AG09309 (cell line): ENCODE measurements at places on chromosomes 7 and 10.

DNA sequence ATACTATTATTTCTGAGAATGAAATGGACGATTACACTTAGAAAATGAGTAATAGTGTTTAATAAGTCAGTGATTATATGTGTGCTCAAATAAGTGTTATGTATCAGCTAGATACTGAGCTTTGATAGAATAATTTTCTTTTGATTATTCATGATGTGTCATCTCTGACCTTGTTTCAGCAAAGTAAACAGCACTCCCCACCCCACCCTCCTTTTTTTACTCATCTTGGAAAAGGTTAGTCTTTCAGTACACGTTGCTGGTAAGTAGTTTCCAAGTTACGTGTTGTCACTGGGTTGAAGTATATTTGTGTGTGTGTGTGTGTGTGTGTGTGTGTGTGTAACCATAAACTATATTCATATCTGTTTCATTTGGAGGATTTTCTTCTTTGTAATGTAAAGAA, 84.1 kb downstream of the GNAI1 start:
- peak; percentile 31 for DNase-seq

DNA sequence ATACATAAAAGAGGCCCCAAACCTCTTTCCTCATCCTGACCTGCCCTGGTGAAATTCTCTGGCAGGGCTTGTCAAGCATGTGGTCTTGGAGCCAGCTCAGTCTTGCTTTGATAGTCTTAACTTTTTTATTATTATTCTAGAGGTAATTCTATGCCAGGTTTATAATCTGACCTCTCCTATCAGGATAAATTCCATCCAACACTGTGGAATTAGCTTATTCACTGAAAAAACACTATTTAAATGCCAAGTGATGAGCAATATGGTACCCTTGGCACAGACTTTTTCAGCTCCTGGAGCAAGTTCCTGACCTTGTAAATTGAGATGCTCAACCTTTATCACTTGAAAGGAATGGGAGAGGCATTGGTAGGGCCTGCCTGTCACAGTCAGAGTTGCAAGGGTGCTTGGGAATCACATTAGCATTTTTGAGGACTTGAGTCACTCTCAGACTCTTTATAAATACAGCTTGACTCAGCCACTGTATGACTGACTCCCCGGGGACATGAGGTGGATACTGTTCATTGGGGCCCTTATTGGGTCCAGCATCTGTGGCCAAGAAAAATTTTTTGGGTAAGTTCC, at the start of gene CPA4:
TSS of gene CPA4 (plus strand) at position 480 of the 576 bp plus-strand sequence. CDS start at position 500, 20 bp downstream.
- DNase-seq, result peak; percentile 97

GRCh38 chr7:30771880-30772425, 736 bp downstream of the MINDY4 start:
- DNase-seq, result no peak

GRCh38 chr7:91949221-91950009, 8.8 kb downstream of the AKAP9 start:
- DNase-seq, result no peak

DNA sequence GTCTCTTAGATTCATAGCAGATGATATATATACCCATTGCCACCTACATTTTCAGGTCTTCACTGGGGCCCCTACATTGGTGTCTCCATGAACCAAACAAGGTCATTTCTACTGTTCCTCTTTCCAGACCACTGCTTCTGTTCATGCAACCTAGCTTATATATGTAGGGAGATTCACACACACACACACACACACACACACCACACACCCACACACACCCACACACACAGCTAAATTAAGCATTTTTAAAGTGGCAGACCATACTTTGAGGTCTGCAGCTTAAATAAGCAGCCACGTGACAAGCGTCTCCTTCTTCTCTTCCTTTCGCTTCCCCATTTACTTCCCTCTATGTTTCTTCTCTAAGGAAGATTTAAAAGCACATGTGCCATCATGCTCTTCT, 70.0 kb upstream of the CC2D2B start:
- DNase-seq, result no peak

DNA sequence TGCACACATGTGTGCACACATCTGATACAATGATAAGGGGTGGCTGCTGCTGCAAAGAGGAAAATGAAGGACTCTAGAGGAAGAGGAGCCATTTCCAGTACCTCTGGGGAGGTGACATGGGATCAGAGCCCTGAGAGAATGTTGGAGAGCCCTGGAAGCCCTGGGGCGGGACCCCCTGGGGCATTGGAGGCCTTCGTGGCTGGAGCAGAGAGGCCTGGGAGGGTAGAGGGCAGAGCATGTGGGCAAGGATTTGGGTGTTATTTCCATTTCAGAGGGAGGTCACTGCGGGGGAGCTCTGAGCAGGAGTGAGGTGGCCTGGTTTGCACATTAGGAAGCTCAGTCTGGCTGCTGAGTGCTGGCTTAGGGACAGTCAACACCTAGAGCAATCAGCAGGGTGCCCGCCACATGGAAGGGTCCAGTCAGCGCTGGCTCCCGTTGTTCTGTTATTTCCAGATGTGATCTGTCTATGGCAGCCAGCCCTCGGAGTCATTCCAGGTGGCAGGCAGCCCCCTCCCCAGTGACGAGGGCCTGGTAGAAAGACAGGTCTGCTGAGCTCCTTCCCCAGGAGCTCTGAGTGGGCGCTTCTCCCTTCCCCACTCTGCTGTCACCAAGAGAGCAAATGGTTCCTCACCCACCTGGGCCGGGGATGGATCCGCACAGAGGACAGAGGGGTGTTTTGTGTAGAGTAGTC, 24.1 kb upstream of the BTBD16 start:
- no peak for DNase-seq

GRCh38 chr7:22672846-22673680, 53.9 kb upstream of the IL6 start:
- DNase-seq, result no peak

DNA sequence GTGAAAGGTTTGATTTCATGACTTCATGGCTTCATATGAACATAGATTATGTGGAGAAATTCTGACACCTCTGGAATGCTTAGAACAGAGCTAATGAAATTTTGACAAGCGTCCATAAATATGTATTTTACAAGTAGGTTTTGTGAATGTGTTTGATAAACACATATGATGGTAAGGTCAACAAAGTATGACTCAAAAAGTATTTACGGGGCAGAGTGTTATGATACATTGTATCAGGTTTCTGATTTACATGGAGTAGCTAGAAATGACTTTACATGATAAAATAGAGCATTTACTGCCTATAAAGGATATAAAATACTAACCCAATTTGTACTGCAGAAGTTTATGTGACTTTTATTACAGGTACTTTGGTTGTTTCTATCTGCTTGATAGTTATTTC, 206.3 kb downstream of the MDFIC start:
- no peak for DNase-seq

GRCh38 chr7:117871401-117871777, 1.9 kb downstream of the CTTNBP2 start:
- DNase-seq, result no peak

- DNase-seq, result no peak
Observed at GRCh38 chr7:98287486-98287959, 6.0 kb downstream of the BRI3 start.

- no peak for DNase-seq
Observed at GRCh38 chr7:44891372-44891771, 6.0 kb upstream of the PURB start.

DNA sequence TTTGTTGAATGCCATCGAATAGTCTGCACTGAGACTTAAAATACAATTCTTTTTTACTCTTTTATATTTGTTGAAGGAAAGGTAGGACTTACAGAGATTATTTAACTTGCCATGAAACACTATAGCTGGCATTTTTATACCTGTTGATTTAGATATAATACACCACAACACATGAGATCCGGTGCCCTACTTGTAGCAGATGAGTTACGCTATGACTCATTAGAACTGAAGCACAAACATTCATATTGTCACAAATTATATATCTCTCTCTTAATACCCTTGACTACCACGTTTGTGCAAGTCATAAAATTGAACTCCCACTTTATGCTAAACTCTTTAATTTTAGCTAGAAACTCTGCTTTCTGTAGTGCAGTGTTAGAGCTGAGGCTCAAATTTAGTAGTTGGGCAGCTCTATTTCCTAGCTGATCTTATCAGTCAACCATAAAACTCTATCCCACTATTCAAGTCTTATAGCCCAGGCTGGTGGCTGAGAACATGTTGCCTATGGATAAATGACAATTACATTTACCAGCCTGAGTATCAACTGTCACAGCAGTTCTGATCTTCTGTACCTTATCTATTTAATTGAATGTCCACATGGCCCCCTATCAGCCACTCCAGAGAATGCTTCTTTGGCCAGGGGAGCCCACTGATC, 137.4 kb upstream of the SEMA3D start:
- no peak for DNase-seq

DNA sequence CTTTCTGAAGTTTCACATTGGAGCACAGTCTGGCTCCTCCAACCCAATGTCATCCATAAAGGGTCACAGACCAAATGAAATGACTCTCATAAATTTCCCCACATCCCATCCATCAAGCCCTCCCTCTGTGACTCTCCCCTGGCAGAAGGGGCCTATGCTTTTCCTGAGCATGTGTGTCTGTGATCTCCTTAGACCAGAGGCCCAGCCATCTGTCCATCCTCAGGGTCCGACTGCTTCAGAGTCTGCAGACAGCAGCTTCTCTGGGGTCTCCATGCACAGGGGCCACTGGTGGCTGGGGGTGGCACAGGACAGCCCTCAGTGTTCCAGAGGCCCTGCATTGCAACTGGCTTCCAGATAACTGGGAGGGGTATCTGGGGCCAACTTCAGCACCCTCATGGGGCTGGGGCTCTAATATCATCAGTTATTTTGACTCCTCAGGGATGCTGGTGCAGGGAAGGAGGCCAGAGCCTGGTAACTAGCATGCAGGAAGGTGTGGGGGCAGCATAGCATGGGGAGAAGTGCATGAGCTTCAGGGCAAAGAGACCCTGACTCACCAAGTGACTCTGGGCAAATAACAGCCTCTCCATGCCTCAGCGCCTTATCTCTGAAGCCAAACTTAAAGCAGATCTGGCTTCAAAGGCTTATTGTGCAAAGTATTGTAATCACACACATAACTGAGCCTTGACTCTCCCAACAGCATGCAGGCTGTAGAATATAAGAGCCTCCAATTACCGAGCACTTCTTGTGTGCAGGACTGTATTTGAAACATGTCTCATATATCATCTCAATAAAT, 266.9 kb downstream of the GRID1 start:
- no peak for DNase-seq

- DNase-seq, result no peak
Observed at GRCh38 chr10:93193906-93194305, 120.2 kb downstream of the CYP26A1 start.

DNA sequence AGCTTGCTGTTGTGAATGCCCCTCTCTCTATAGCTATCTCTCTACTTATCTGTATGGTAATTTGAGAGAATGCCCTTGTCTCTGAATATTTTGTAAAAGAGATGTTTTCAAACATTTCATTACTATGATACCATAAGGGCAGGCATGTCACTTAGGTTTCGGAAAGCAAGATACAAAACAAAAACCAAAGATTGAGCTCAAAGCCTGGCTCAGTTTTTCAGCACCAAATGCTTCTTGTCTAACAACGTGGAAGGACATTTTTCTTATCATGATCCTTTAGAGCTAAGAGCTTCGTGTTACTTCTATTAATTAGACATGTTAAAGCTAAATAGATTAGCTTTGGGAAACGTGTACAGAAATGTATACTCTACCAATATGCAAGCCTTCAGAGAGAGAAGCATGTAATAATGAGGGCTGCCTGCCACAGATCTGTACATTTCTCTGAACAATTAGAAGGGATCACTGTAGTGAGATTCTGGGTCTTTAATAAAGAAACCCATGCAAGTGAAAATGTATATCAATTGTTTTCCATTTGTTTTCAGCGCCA, 148.9 kb downstream of the ARID5B start:
- DNase-seq, result no peak

- DNase-seq, result no peak
Observed at GRCh38 chr10:73625004-73625883, 16.0 kb downstream of the MYOZ1 start.

DNA sequence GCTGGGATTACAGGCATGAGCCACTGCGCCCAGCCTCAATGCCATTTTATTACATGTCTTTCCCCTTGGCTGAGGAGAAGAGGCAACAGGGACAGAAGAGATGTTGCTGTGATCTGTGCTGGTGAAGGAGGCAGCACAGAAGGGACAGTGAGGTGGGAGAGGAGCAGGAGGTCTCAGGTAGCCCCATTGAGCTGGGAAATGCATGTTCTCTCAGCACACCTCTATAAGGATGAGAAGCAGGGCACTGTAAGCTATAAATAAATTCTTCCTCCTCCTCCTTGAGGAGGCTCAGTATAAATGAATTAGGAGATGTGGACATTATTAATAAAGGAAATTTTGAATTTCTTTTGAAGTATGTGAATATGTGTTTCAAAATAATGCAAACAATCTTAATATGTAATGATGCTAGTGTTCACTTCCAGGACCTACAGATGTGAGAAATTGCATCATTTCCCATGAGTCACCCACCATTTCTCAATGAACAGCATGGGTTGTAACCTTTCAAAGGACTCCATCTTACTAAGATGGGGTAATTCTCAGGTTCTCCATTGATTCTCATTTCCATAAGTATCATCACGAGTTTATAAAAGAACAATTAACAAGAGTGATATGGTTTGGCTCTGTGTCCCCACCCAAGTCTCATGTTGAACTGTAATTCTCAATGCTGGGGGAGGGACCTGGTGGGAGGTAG, 88.9 kb upstream of the ODAD2 start:
- DNase-seq, result peak; percentile 56

DNA sequence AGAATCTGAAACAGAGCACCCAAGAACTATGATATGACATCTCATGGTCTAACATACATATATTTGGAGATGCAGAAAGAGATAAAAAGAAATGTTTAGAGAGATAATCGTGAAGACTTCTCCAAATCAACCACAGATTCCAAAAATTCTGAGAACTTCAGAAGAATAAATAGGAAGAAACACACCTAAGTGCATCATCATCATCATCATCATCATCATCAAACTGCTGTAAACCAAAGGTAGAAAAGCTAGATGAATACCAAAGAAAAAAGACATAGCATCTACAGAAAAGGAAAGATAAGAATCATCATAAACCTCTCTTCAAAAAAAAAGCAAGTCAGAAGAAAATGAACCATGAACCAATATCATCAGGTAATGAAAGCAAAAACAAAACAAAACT, 124.2 kb downstream of the PPP1R3A start:
- DNase-seq, result no peak

DNA sequence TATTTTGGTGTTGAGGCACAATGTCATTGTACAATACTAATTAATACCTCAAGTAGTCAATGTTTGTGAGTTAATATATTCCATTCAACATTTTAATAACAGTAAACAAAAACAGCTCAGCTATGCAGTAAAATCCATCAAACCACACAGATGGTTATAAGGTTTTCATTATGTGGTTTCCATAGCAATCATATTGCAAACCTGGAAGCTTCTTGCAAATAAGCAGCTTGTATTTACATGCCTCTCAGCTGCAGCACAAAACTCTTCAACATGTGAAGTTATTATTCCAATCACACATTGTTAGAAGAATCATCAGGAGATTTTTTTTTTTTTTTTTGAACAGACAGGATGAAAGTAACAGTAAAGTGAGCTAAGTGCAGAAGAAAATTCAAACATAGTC, 170.2 kb downstream of the SKAP2 start:
- no peak for DNase-seq

DNA sequence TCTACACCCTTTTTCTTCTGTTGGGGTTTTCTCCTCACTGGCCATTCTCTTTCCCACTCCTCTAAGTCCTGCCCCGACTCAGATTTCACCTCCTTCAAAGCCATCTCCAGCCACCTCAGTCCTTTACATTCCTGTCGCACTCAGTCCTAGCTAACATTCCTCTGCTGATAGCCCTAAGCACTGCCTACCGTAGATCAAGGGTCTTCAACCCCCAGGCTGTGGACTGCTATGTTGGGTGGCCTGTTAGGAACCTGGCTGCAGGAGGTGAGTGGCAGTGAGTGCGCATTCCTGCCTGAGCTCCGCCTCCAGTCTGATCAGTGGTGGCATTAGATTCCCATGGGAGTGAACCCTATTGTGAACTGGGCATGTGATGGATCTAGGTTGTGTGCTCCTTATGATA, 11.2 kb downstream of the PFKFB3 start:
- no peak for DNase-seq
